NCI-H1092 (cell line): ENCODE measurements at places on chromosomes 5 and 9.
A peak's percentile ranks its signal among the peaks of the same experiment; 100 is the strongest.

DNA sequence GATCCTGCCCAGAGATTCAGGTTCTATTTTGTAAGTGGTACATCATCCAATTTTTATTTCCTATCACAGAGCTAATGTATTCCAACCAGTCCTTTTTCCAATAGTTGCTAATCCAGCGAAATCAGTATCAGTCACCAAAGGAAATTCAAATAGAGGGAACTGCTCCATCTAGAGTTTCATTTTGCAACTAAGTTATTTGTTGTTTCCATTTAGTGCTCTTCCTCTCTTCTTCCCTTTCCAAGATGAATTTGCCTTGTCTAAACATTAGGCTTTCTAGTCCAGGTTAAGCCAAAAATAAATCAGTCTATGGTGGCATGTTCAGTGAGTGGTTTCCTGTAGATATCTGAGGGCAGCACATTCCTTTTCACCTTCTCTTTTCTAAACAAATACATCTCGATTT is 79.8 kb upstream of the SPATA31D4 start:
- DNase-seq: no peak

GRCh38 chr5:16178745-16179372 is 732 bp downstream of the MARCHF11 start:
- DNase-seq: peak; percentile 33

DNA sequence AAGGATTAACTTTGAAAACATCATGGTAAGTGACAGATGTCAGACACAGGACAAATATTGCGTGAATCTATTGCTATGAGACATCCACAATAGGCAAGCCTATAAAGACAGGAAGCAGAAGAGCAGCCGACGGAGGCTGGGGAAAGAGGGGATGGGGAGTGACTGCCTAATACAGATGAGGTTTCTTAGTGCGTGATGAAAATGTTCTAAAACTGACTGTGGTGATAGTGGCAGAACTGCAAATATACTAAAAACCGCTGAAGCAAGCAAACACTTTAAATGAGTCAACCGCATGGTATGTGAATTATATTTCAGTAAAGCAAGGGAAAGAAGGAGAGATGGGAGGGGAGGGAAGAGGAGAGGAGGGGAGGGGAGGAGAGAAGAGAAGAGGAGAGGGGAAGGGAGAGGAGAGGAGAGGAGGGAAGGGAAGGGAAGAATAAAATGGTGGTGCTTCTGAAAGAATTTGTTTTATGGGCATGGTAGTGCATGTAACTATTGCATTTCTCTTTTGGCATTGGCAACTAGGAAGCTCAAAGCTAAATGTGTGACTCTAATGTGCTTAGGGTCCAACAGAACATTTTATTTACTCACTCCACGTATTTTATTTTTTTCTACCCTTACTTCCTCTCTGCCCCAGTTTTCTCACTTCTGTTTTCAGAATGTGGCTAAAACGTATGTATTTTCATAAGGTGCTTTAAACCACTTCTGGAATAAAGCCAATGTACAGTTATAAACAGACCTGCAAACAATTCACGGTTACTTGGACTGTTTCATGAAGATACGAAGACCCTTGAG is 21.3 kb downstream of the AKNA start:
- DNase-seq: no peak

GRCh38 chr9:107779731-107780130 is 290.2 kb upstream of the KLF4 start:
- no peak for DNase-seq

DNA sequence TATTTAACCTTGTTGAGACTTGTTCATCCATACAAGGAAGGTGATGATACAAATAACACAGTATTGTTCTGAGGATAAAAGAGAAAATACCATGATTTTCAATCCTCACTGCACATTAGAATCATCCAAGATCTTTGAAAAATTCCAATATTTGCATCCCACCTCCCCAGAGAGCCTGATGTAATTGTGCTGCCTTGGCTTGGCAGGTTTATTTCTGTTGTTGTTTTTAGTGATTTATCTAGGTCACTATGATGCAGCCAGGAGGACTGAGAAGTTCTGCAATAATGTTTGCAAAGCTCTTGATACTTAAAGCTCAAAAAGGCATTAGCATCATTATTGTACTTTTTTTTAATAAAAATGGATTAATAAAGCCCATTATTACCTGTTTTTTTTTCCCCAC is 67.0 kb upstream of the NMUR2 start:
- DNase-seq: no peak

GRCh38 chr5:56080375-56081052 is 85.8 kb upstream of the IL6ST start:
- DNase-seq: no peak

DNA sequence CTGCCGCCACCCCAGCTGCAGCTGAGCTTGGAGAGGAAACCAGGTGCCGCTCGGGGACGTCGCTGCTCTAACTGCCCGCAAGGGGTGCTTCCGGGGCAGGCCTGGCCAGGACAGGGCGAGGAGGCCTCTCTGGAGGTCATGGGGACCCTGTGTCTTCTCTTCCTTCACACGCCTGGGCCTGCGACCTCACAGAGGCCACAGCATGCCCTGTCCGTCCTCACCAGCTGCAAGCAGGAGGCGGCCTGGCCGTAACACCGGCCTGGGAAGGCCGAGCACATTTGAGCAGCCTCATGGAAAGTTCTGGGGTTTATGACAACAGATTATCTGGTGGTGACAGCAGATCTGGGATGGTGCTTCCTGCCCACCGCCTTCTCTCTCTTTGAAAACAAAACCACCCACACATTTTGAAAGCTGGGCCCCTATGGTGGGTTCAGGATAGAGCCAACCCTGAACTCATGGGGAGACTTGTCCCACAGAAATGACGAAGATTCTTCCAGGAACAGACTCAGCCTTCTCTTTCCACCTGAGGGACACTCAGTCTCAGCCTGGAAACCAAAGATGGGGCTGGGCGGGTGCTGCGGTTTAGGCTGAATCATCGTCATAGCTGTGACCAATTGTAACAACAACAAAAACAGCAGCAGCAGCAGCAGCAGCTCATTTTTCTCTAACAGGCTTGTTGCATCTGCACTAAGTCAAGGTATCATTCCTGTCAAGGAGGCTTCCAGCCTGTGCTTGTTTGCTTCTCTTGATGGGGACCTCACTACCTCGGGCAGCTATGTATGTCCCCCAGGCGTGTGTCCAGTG is 99.6 kb upstream of the RAPGEF1 start:
- DNase-seq: no peak
